ENCODE measurements at places on chromosomes 12 and 14.

DNA sequence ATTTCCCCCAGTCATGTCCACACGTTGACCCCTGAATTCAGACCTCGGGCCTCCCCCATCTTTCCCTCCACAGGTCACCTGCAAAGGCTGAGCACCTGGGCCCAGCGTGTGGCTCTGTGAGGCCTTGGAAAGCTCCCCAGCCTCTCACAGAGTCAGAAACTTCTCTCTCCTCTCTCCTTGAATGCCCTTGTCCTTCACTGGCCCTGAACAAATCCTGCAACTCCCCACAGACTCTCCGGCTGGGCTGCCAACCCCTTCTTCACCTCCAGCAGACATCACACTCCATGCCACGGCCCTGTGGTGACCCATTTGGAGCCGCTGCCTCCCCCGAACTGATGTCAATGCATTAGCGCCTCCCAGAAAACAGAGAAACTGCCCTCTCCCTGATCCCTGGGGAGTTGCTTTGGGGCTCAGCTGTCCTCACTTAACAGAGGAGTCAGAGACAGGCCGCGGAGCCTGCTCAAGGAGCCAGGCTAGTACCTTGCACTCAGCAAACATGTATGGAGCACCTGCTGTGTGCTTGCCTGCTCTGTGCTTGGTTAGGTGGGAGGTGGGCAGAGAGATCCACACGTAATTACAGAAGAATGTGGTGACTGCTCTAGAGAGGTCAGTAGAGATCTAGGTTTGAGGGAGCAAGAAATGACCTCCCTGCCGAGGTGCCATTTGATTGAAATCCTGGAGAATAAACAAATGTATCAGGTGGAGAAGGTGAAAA, 99.2 kb upstream of the PWP1 start:
- no peak for DNase-seq

- peak; percentile 63 for DNase-seq
These were observed 1.1 kb downstream of the PHLDA1 start for GRCh38 chr12:76030341-76031080.

GRCh38 chr12:57609781-57610553, 1.3 kb upstream of the ARHGEF25 start:
- no peak for DNase-seq

- DNase-seq = peak; percentile 3
These were observed 137.1 kb downstream of the BRMS1L start for GRCh38 chr14:35963209-35963608.

- DNase-seq = no peak
These were observed 2.6 kb downstream of the TSPAN8 start for GRCh38 chr12:71155225-71155624.

GRCh38 chr14:32761381-32761968, 177.2 kb upstream of the NPAS3 start:
- no peak for DNase-seq

GRCh38 chr14:91127401-91127801, 13.5 kb downstream of the DGLUCY start:
- no peak for DNase-seq

DNA sequence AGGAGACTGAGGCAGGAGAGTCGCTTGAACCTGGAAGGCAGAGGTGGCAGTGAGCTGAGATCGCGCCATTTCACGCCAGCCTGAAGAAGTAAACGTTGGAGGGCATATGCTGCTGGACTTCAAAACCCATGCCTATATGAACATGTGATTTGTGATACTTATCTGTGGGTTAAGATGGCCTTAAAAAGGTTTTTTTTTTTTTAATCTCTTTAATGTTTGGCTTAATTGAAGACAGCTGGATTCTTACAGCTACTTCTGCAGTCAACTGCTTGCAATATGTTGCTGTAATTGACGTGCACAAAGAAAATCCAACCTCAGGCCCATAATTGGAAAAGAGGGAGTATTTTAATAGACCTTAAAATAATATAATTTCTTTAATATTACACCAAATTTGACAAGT, 1.5 kb upstream of the B3GNT4 start:
- DNase-seq = no peak

DNA sequence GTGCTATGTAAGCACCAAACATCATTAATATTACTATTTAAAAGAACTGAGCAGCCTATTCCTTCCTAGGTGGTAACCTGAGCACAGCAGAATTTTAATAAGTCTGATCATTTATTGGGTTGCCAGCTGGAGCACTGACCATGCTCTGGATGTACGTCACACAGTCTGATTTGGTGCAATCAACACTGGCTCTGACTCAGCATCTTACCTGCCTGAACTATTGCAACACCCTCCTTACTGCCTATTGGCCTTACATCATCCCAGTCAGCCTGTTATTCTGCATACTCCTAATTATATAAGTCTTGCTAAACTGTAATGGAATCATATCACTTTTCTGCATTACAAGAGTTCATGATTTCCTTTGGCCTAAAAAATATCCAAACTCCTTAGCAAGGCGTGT, 149.7 kb downstream of the PTPRO start:
- no peak for DNase-seq

- no peak for DNase-seq
These were observed 1.3 kb upstream of the NR2C1 start for GRCh38 chr12:95074766-95075165.

DNA sequence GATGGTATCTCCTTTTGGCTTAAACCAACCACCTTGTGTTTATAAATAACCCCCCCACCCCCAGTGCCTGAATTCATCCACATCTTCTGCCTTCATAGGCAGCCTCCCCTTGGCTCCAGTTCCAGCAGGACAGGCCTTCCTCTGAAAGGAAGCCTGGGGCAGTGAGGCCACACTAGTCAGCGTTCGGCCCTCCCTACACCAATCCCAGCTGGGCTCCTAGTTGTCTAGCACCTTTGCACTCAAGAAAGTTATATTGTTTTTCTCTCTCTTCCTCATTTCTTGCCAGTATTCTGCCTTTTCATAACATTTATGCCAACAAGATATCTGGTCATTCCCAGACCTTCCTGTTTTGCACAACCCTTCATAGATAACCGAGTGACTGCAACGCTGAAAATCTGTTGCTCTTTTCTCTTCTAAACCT, 73.1 kb upstream of the ACTN1 start:
- no peak for DNase-seq

DNA sequence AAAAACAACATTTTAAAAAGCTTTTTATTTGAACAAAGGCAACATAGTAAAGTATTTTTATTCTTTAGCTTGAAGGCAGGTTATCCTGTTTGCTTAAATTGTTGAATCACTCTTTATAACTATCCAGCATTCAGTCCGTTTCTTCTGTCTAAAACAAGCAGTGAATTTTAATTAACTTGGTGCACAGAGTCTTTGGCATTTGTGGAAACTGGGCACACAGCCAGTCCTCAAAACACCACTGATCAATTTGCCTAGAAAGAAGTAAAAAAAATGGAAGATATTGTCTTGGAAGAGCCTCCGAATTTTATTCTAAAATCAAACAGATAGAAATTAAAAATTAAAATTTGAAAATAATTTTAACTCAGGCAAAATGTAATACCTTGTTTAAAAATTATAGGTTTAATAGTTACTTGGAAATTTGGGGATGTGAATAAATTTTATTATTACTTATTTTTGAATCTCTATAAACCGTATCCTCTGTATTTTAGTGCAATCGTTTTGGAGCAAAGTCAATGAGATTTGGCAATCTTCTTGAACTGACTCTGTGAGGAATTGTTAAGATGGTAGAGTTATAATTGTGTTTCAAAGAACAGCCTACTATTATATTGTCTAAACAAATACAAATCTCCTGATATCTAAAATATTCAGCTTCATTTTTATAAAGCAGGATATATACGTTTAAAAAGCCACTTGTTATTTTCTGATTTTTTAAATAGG, 927.0 kb downstream of the SLC16A7 start:
- no peak for DNase-seq

DNA sequence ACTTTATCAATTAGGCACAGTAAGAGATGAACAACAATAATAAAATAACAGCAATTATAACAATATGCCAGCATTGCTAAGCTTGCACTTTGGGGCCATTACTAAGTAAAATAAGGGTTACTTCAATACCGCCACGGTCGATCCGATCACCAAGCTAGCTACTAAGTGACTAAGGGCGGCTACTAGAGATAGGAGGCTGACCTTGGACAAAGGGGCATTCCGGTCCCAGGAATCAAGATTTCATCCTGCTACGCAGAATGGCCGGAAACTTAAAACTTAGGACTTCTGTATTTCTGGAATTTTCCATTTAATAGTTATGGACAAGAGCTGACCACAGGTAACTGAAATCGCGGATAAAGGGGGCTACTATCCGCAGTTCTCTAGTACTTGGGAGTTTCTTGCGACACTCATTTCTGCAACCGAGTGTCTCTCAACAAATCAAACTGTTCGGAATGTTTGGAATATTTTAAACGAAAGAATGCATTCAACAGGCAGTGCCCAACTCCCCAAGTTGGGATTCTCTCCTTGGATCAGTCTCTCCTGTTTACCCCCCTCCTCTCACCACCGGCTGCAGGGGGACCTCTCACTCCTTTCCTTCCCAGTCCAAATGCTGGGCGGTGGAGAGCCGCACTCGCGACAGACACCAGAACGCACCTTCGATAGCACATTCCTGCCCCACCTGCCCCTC, 650 bp downstream of the HEBP1 start:
- DNase-seq = no peak

- no peak for DNase-seq
These were observed 130.8 kb upstream of the TRHDE start for GRCh38 chr12:72141381-72141780.

GRCh38 chr12:91373086-91373485, 190.5 kb upstream of the DCN start:
- DNase-seq = no peak

DNA sequence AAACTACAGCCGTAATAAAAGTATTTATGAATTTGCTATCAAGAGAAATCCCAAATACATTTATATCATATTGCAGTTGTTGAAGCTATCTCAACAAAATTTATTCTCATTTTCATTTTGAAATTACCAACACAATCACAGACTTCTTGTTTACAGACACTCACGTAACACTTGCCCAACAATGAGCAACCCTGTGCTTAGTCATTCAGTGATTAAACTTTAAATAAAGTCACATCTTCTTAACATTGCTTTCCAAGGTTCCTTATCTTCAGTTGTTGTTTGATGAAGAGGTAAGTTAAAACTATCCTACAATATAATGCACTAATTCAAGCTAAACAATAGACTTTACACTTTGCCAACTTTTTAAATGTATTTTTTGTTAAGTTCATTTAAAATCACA, 601.8 kb downstream of the SLC16A7 start:
- DNase-seq = no peak

DNA sequence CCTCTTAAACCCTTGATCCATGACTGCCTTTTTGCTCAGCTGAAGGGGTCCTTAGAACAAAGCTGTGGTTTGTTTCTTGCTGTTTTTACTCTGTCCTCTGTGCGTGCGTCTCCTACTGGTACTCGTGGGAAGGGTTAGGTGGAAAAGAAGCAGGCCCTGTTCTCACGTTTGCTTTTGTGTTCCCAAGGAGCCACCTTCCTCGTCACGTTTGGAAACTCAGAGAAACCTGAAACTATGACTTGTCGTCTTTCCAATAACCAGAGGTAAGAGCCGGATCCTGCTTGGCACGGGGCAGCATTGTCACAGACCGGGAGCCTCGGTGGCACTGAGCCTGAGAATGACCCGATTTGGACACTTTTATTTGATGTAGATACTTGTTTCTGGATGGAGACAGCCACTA, 13.1 kb downstream of the ZFYVE21 start:
- no peak for DNase-seq

GRCh38 chr12:115740586-115741155, 536.8 kb downstream of the MED13L start:
- no peak for DNase-seq
